ENCODE measurements at places on chromosomes 1 and 21.

- DNase-seq: peak; percentile 86
These were observed 38.7 kb upstream of the HMGN1 start for GRCh38 chr21:39387461-39388037.

DNA sequence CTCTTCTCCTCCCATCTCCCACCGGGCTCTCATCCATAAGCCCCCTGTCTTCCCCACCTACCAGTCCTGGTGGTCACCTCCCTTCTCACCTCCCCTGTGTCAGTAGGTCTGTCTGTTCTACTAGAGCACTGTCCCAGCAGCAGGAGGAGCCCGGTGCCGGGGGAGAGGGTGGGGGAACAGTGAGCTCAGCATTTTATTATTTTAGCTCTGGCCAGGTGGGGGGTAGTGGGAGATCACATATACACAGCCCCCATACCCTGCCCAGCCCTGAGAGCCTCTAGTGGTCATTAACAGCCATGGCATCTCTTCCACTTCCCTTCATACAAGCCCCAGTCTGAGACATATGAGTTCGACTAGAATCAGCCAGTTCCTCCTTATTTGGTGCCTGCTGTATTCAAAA is at the start of gene TMOD4:
Gene TMOD4 (minus strand): TSS at position 119 of the 400 bp plus-strand sequence. CDS start 1,106 bp downstream, outside the sequence.
- DNase-seq: no peak

DNA sequence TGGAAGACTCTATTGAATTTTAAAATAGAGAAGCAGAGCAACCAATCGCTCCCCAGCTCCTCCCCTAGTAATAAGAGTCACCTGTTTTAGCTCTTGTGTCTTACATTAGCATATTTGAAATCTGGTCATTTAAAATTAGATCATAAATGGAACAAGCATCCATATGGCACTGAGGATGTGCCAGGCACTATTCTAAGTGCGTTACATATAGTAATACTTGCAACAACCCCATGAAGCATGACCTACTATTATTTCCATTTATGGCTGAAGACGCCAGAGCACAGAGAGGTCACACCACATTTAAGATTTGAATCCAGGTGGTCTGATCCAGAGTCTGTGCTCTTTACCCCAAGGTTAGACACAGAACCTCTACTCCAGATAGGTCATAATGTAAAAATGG is 82.0 kb upstream of the HIVEP3 start:
- DNase-seq: no peak

- no peak for DNase-seq
These were observed 104.1 kb upstream of the TMPRSS2 start for GRCh38 chr21:41611966-41612606.

DNA sequence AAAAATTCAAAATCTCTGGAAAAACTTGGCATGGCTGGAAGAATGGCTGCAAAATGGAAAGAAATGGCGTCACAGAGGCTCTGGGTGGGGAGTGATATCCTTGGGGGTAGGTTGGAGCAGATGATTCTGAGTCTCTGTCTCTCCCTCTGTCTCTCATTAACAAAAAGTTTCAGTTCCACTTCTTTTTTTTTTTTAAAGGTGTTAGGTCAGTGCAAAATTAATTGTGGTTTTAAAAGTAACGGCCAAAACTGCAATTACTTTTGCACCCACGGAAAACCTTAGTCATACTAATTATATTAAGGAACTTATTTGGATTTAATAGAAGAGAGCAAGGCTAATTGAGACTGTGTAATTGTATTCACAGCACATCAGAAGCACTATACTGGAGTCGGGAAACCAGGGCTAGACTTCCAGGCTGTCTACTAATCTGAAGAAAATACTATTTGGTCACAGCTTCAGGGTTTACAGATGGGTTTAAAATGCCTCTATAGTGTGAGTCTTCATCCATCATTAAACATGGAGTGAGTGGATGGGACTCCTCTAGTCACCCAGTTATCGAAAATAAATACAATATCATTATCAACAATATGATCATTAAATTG is 289.1 kb upstream of the PLD5 start:
- DNase-seq: no peak

DNA sequence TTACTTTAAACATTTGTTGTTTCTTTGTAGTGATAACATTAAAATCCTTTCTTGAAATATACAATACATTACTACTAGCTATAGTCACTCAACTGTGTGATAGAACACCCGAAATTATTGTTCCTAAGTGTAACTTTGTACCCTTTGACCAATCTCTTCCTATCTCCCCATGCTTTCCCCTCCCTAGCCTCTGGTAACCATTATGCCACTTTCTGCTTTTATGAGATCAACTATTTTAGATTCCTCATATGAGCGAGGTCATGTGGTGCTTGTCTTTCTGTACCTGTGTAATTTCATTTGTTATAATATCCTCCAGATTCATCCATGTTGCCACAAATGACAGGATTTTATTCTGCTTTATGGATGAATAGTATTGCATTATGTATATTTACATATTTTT is 629.0 kb downstream of the USP25 start:
- no peak for DNase-seq

- DNase-seq: no peak
These were observed 83.6 kb downstream of the SGIP1 start for GRCh38 chr1:66617362-66618184.

DNA sequence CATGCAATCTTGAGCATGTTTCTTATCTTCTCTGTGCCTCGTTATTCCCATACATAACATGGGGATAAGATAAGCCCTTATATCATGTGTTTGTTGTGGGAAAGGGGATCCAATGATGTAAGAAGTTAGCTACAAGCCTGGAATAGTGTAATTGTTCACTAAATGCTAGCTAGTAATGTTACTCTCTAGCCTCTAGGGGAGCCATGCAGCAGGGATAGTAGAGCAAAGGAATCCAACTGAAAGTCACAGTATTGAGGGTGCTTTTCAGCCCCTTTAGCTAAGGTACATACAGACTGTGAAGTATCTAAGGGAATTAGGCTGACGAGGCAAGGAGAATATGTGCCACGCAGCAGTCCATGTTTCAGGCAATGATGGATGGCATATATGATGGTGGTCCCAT is 46.9 kb downstream of the IL23R start:
- no peak for DNase-seq

DNA sequence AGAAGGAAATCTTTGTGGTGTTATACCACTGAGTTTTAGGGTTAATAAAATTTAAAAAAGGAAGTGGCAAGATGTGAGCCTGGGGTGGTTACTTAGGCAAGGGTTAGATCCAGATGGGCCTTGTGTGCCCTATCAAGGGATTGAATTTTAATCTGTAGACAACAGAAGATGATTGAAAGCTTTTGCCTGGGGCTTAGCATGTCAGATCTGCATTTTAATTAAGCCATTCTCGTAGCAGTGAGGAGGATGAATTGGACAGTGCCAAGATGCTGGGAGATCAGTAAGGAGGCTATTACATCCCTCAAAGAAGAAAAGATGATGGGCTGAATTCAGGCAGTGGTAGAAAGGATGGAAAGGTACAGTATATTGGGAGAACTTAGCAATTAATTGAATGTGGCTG is 42.3 kb downstream of the HMGB4 start:
- no peak for DNase-seq

All from T-helper 1 cell (primary cell).